Upper lobe of right lung (tissue), 1 donor: ENCODE measurements at places on chromosomes 1 and 21. TPM values are rescaled to one million over a fixed set of nuclear protein-coding genes. Genes with fewer than 3 reads are reported as not detected.

Gene PRRX1
- 25.9 TPM for total RNA-seq

Gene RHCE
- 0.58 TPM for total RNA-seq

Gene OXCT2
- total RNA-seq = 0.43 TPM

DNA sequence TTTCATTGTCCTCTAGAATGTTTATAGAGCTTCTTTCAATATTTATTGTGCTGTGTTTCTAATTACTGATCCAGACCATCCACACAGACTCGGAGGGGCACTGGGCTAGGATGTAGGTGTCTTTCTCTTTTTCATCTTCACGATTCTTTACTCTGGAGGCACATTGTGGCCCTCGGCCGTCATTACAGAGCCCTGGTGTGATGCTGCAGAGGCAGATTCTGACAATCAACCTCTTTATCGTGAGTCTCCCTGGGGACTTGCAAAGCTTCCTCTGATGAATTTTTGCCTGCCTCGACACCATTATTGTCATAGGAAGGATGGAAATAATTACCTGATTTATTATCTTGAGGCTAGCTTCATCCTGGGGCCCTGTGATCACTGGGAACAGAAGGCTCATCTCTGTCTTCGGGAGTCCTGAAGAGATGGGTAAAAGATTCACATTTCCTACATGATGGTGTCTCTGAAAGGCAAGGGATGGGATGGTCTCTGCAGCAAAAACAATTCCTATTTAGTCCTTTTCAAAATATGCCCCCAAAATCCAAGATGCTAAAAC is 89.4 kb downstream of the SEC16B start:
- no peak overlapping the region for H3K4me3 ChIP-seq
- DNase-seq = no peak
- no peaks in the 10 kb centered on the region for H3K27me3 ChIP-seq
- no peak overlapping the region for H3K27ac ChIP-seq

- no peak overlapping the region for H3K4me3 ChIP-seq
- no peaks in the 10 kb centered on the region for H3K27me3 ChIP-seq
- peaks cover 19% of the 10 kb centered on the region for H3K4me1 ChIP-seq
- DNase-seq = no peak
Measured at GRCh38 chr1:53048960-53049573, 12.9 kb upstream of the PODN start.

DNA sequence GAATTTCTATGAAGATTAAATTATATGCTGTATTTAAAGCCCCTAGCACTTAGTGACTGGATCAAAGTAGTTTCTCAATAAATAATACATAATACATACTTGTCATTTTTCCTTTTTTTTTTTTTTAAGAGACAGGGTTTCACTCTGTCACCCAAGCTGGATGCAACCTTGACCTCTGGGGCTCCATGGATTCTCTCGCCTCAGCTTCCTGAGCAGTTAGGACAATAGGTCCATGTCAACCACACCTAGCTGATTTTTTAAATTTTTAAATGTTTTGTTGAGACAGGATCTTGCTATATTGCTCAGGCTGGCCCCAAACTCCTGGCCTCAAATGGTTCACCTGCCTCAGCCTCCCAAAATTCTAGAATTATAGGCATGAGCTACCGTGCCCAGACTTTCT is 5.9 kb downstream of the ACADM start:
- H3K27ac ChIP-seq = no peak overlapping the region
- H3K4me3 ChIP-seq = no peak overlapping the region
- H3K27me3 ChIP-seq = no peaks in the 10 kb centered on the region
- peaks cover 19% of the 10 kb centered on the region for H3K4me1 ChIP-seq
- peaks cover 27% of the 10 kb centered on the region for H3K36me3 ChIP-seq
- no peak for DNase-seq

- no peaks in the 10 kb centered on the region for H3K36me3 ChIP-seq
- no peaks in the 10 kb centered on the region for H3K27me3 ChIP-seq
- H3K4me3 ChIP-seq = no peak overlapping the region
- peak overlapping the region; percentile 32 for H3K27ac ChIP-seq
- no peak for DNase-seq
Measured at GRCh38 chr21:31201144-31201543, 142.9 kb downstream of the TIAM1 start.

- H3K4me3 ChIP-seq = no peak overlapping the region
- no peaks in the 10 kb centered on the region for H3K36me3 ChIP-seq
Measured at GRCh38 chr1:33547576-33547975, 75.1 kb downstream of the ZSCAN20 start.

Gene OR2T35
- not detected for total RNA-seq

Gene NVL
- total RNA-seq = 24.1 TPM

Gene FAM43B
- total RNA-seq = 0.20 TPM

- no peak overlapping the region for H3K27ac ChIP-seq
- peaks cover 4% of the 10 kb centered on the region for H3K4me1 ChIP-seq
- no peaks in the 10 kb centered on the region for H3K36me3 ChIP-seq
- H3K4me3 ChIP-seq = no peak overlapping the region
- no peaks in the 10 kb centered on the region for H3K27me3 ChIP-seq
Measured at GRCh38 chr1:200970771-200971427, 52.6 kb downstream of the KIF21B start.

Gene CHRM3
- total RNA-seq = 5.4 TPM

Gene KRTAP15-1
- not detected for total RNA-seq

DNA sequence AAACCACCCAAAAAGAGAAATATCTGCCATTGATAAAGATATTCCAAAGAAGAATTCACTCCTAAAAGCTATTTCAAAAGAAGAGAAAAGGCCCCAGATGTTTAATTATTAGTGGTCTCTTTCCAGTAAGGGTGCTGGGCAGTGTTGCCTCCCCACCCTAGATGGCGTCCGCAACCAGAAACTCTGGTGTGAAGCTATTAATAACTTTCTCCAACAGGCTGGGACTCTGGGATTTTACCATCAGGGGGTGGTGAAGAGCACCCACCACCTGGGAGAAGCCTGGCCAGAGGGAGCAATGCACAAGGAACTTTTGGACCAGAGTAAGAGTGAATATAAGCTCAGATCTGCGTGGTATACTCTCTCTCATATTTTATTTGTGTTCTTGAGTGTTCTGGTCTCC is 115.4 kb upstream of the TIAM1 start:
- H3K27me3 ChIP-seq = no peaks in the 10 kb centered on the region
- H3K36me3 ChIP-seq = no peaks in the 10 kb centered on the region
- no peak overlapping the region for H3K4me3 ChIP-seq
- no peak overlapping the region for H3K27ac ChIP-seq

Gene AMY1A
- 1.6 TPM for total RNA-seq

DNA sequence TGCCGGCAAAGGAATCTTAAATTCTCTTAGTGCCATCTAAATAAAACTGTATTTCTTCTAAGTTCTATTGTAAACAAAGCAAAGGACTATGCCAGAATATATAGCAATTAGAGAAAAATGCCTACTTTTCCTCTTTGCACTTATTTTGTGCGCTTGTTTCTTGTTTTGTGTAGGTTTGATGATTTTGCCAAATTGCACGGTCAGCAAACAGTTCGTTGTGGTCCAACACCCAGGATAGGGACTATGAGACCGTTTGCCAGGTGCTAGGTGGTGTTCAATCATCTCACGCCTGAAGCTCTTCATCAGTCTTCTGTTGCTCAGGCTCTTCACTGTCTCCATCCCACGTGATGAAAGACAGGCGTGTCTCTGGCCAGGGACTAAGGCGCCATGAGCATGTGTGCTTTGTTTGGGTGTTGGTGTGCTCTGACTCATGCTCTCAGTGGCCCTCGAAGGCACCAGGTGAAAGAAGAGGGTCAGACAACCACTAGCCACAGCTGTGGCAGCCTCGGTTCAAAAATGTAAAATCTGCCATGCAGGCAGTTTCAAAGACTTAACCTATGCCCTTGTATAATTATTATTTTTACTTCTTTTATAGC is 36.9 kb upstream of the KCNE1 start:
- peaks cover 27% of the 10 kb centered on the region for H3K4me1 ChIP-seq
- H3K27ac ChIP-seq = no peak overlapping the region
- H3K27me3 ChIP-seq = no peaks in the 10 kb centered on the region

DNA sequence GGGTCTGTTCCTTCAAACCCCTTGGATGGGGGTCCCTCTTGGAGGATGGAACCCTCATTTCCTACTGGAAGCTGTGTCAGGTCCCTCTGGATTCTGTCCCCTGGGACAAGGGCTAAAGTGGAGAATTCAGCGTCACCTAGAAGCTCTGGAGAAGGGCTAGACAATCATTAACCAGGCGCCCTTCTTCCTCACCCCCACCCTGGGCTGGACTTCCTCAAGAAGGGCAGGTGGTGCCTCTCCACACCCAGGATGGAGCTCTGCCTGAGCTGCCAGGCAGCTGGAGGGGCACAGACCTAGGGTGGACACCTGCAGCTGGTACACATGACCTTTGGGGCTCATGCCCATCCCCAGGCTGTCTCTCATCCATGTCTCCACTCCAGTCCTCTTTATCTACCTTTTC is 3.6 kb downstream of the CELF3 start:
- H3K27ac ChIP-seq = no peak overlapping the region
- peaks cover 26% of the 10 kb centered on the region for H3K27me3 ChIP-seq
- no peaks in the 10 kb centered on the region for H3K36me3 ChIP-seq

DNA sequence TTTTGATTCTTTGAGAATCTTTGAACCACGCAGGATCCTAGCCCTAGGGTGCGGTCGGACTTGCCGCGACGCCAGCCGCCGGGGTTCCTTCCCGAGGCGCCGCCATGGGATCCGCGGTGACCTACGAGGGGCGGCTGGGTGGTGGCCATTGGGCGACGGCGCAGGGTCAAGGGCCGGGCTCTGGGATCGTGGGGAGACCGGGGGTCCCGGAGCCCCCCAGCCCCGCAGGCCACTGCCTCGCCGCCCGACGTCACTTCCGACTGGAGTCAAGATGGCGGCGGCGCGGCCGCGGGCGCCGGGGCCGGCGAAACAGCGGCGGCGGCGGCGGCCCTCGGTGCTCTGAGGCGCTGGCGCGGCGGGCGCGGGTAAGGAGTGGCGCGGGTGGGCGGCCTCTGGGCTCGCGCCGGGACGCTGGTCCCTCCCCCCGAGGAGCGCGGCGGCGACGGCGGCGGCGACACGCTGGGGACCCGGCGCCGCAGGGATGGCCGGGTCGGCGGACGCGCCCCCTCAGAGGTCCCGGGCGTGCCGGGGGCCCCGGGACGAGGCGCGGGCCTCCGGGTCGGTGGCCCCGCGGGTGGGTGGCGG is at the start of gene PRDM2:
PRDM2 (plus strand) TSS at position 253 of the 585 bp plus-strand sequence. CDS start 15,418 bp downstream, outside the sequence.
- H3K27ac ChIP-seq = peak within 1 kb of the TSS; percentile 96
- peaks cover 6% of the 10 kb centered on the region for H3K4me1 ChIP-seq
